Activated T-helper 9 cell treated with anti-CD3 and anti-CD28 coated beads, Interleukin-2, amount 50 U/mL, for 16 hours (primary cell): ENCODE measurements at places on chromosomes 2 and 18.
A peak's percentile ranks its signal among the peaks of the same experiment; 100 is the strongest.

DNA sequence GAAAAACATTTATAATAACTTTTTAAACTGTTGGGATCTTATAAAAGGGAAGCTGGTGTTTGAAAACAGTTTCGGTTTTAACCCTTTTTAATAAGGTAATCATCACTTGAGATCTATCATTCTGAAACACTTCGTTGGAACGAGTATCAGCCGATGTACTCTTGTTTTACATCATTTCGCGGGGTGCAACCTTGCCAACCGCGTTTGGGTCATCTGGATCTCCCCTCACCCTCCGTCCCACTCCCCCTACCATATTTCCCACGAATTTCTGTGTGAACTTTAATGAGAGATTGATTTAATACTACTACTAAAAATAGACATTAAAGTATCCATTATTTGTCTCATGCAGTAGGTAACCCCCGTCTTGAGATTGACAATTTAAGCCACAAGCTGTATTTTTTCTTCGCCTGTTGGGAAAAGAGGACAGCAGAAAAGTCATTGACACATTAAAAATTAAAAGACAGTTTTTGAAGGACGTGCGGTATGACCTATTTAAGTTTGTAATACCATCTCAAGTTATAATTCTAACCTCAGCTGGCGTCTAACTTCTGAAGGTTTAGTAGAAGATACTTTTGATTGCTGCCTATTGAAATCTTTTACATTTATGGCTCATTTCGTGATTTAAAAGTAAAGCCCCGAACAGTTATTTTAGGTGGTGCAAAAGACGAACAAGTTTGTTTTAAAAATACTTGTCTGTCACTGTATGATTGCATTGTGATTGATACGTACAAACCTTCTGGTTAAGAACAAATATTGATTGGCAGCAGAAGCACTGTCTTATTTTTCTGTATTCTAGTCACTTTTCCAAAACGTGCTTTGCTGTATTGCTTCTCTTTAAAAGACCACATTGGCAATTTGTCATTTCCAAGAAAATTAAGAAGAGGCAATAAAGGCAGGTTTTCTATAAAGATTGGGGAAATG, 1.5 kb downstream of the CREB1 start:
- DNase-seq: peak; percentile 7

DNA sequence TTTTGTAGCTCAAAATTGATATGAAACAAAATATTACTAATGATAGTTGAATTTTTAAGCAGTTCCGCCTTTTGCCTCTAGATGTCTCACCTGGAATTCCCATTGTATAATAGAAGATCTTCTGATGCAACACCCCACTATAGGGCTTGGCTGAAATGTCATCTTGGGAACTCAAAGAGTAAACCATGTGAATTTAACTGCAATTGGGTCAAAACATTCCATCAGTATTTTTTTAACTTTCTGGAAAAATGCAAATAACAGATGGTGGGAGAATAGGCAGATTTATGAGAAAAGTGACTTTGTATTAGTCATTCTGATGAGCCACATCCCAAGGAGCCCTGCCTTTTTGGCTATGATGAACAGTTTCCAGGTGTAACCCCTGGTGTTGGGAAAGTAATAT, 489.9 kb downstream of the NYAP2 start:
- no peak for DNase-seq

- DNase-seq: no peak
Observed at GRCh38 chr2:201218780-201219179, 35.8 kb downstream of the CASP10 start.

- no peak for DNase-seq
Observed at GRCh38 chr2:58266211-58266610, 25.1 kb upstream of the FANCL start.

DNA sequence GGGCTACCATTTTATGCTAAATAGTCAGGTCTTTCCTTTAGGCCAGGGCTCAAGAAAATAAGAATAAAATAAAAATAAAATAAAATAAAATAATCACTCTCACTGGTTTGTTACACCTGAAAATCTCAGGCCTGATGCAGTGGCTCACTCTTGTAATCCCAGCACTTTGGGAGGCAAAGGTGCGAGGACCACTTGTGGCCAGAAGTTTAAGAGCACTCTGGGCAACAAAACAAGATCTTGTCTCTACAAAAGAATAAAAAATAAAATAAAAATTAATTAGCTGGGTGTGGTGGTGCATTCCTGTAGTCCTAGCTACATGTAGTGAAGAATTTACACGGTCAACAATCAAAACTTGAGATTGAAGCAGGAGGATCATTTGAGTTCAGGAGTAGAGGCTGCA, 159.4 kb downstream of the NRXN1 start:
- no peak for DNase-seq

DNA sequence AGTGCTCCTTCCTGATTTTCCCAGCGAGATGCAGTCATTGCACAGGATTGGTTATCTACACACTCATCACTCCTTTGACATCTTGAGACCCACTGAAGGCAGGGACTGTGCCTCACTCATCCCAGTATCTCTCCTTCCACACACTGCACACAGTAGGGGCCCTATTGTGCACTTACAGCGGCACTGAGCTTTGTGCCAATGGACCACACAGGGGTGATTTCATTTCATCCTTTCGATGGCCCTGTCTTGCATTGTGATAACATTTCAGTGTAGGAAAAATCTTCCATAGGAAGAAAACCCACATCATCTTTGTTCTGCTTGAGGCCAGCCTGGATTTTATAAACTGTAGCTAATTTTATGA, 11.0 kb upstream of the LRRFIP1 start:
- no peak for DNase-seq

DNA sequence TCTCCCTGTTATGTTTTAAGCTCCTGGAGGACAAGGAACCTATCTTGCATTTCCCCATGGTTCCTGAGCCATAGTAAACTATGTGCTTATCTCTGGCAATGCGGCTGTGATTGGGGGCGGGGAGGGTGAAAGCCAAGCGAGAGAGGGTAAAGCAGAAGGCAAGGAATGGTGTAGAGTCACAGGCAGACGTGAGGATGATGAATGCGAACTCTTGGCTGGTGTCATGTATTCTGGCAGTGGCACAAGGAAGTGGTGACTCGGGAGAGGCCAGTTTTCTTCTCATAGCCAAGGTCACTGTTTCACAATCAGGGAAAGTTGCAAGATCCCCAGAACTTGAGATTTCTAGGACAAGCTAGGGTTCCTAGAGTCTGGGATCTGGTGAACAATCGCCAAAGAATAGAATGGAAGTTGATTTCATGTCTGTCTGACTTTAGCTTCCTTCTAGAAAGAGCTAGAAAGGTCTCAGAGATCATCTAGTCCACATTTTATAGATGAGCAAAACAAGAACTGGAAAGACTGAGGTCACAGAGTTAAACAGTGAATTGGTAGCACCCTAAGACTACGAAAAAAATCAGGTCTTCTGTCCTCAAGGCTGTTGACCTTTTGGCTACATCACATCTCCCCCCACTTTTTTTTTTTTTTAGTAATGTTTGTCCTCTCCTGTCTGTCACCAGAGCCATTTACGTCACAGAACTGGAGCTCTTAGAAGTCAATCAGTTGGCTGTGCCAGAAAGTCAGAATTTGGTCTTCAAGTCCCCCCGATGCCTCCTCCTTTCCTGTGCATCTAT, 137.0 kb downstream of the BCL11A start:
- no peak for DNase-seq

DNA sequence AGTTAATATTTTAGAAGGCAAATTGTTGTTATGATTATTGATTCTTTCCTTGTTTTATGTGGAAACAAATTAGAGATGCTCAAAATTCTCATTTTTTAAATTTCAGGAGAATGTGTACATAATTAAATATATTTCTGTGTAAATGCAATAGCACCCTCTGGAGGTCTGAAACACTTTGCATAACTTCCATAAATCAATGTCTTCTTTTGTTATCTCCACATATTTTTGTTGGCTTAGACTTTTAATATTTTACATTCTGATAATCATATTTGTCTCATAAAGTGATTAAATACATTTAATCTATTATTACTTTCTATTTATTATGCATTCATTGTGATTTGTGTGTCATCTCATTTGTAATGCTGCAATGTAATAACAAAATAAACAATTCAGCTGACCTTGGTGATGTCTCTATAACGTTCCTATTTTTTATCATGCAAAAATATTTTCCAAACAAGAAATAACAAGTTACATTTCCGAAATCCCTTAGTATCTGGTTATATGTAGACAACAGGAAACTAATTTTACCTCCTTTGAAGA, 201.8 kb upstream of the GALNT5 start:
- no peak for DNase-seq

GRCh38 chr2:217349251-217349650, 489.4 kb upstream of the TNP1 start:
- no peak for DNase-seq

DNA sequence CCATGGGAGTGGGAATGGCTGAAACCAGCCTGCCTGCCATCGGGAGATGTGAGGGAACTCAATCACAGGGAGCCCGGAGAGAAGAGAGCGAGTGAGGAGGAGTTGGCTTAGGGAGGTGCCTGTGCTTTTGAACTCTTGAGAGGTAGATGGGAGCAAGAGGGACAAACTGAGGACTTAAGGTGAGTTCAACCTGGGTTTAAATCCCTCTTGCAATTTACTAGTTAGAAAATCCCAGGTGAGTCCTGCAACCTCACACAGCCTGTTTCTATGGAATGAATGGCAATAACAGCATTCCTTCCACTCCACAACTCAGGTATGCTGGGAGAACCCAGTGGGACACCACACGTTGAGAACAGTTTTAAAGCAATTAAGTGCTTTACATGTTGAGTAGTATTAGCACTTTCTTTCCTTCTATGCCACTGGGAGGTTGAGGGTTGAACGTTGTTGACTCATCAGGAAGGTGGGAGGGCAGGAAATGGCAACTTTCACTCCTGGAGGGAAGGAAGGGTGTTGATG, 57.3 kb downstream of the VIT start:
- no peak for DNase-seq

- DNase-seq: no peak
Observed at GRCh38 chr2:114609801-114610200, 167.4 kb downstream of the DPP10 start.

- no peak for DNase-seq
Observed at GRCh38 chr18:3878401-3878800, 428.4 kb downstream of the TGIF1 start.

GRCh38 chr18:48199399-48199798, 209.8 kb downstream of the ZBTB7C start:
- no peak for DNase-seq

DNA sequence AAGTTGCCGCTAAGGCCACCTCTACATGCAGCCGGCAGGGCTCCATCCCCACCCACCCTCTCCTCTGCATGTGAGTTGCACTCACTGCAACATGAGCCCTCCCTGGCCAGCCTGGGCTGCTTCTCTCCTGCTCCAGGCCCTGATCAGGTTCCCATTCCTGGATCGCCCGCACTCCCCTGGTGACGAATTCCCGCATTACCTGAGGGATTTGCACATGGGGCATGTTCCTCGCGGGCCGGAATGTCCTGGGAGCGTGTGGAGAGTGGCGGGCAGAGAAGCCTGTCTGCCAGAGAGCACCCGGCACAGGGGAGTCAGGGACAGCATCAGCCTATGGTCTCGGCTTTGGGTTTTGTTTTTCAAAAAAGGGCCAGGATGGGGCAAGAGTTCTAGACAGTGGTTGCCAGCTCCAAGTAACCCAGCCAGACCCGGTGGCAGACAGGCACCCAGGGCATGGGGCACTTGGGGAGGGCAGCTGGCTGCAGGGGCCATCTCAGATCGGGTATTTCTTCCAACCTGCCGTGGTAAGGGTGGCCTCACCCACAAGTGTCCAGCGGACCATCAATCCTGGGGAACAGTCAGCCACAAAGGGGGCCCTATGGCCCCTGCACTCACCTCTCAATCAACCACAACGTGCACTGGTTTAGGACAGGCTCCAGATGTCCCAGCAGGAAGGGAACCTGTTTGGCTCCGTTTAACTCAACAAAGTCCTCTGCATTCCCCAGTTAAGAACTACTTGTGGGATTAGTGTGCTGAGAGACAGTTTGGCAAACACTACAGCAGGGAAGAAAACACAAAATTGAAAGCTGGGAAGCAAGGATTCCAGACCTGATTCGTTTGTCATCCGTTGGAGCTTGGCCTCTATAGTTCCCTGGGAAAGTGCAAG, 187.7 kb downstream of the SMAD7 start:
- DNase-seq: no peak

- DNase-seq: no peak
Observed at GRCh38 chr18:48020337-48021250, 90.1 kb upstream of the SMAD2 start.

- DNase-seq: no peak
Observed at GRCh38 chr2:39275016-39275415, 31.2 kb upstream of the CDKL4 start.

GRCh38 chr2:164754157-164755093, 87.2 kb downstream of the COBLL1 start:
- DNase-seq: no peak

- DNase-seq: no peak
Observed at GRCh38 chr2:132911726-132912724, 242.0 kb upstream of the LYPD1 start.

GRCh38 chr2:238304116-238304515, 15.7 kb upstream of the PER2 start:
- no peak for DNase-seq

- no peak for DNase-seq
Observed at GRCh38 chr2:191100216-191100615, 50.6 kb downstream of the STAT4 start.

DNA sequence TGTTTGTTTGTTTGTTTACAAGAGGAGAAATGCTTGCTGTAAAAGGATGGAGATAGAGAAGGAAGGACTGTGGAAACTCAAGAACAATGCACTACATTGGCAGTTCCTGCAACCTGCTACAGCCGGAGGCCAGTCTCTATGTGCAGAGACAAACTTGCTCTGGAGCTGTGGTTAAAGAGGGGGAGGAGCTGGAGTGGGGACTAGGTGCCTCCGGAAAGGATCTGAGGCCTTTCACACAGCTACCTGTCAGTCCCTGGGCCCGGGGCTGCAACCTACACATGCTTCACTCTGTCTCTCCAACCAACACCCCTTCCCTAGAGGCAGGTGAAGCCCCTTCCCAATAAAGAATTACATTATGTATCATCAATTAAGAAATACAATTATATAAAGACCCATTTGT, 1234.0 kb upstream of the ZEB2 start:
- DNase-seq: no peak

GRCh38 chr2:167842047-167842446, 405.3 kb downstream of the STK39 start:
- DNase-seq: no peak

DNA sequence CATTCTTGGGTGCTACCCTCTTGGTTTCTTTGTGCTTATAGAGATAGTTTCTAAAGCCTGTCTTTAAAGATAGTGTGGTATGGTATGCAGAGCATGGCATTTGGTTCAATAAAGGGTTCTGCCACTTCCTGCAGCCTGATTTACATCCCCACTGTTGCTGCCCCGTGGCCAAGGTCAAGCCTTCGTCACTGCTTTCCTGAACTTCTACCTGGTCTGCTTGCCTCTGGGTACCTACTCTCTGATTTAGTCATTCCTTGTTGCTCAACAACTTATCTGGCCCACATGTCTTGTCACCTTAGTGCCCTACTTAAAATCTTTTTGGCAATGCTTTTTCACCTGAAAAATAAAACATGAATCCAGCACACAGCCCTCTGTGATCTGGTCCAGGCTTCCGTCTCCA, 352.9 kb downstream of the LPIN1 start:
- DNase-seq: no peak

DNA sequence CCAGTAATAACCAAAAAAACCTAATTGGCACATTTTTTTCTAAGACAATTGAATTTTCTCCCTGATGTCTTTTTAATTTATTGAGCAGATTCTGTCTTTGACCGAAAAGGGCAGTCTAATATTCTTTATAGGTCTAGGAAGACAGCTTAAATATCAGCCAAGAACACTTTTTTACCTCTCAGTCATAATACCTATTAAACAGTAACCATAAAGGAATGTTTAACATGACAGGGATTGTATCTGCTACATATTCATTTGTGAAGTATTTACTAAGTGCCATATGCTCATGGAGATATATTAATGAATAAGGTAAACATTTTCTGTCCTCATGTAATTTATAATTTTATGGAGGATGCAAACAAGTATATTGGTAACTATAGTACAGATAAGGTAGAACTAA, 3.1 kb upstream of the HTR2B start:
- no peak for DNase-seq
